ENCODE measurements at places on chromosomes 13 and 19. TPM values are rescaled to one million over a fixed set of nuclear protein-coding genes. Genes with fewer than 3 reads are reported as not detected.
A peak's percentile ranks its signal among the peaks of the same experiment; 100 is the strongest.

Gene IZUMO2
- total RNA-seq = not detected

Gene ADAMTS10
- 32.6 TPM for total RNA-seq

Gene PRKCG
- total RNA-seq = not detected

Gene AP3D1
- total RNA-seq = 128 TPM

Gene CLEC11A
- total RNA-seq = 16.2 TPM

Gene UBE2L5
- not detected for total RNA-seq

Gene CCDC169
- total RNA-seq = 1.6 TPM

Gene DIAPH3
- total RNA-seq = 14.7 TPM

Gene PSG3
- total RNA-seq = 0.29 TPM

Gene SMAD9
- total RNA-seq = 2.3 TPM

Gene KLK12
- total RNA-seq = not detected

Gene SCN1B
- 4.7 TPM for total RNA-seq

Gene CGB5
- not detected for total RNA-seq

Gene PCSK4
- 5.0 TPM for total RNA-seq

Gene OR4F17
- total RNA-seq = not detected

Gene OR10H1
- not detected for total RNA-seq

DNA sequence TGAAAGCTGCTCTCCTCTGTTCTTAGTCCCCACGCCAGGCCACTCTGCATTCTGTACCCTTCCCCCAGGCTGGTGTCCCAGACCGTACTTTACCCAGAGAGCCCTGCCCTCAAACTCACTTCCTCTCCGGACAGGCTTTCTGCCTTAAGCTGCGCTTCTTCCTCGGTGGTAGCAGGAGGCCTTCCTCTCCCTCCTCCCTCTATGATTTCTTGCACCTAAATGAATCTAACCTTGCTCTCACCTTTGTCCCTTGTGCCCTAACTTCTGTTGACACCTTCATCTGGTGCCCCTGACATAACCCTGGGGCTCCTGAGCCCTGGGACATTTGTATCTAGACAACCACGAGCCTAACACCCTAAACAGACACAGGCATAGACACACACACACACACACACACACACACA is 29.6 kb upstream of the CEACAM21 start:
- no peak for DNase-seq

- DNase-seq = no peak
Observed at GRCh38 chr19:17836530-17836929, 11.3 kb downstream of the JAK3 start.

DNA sequence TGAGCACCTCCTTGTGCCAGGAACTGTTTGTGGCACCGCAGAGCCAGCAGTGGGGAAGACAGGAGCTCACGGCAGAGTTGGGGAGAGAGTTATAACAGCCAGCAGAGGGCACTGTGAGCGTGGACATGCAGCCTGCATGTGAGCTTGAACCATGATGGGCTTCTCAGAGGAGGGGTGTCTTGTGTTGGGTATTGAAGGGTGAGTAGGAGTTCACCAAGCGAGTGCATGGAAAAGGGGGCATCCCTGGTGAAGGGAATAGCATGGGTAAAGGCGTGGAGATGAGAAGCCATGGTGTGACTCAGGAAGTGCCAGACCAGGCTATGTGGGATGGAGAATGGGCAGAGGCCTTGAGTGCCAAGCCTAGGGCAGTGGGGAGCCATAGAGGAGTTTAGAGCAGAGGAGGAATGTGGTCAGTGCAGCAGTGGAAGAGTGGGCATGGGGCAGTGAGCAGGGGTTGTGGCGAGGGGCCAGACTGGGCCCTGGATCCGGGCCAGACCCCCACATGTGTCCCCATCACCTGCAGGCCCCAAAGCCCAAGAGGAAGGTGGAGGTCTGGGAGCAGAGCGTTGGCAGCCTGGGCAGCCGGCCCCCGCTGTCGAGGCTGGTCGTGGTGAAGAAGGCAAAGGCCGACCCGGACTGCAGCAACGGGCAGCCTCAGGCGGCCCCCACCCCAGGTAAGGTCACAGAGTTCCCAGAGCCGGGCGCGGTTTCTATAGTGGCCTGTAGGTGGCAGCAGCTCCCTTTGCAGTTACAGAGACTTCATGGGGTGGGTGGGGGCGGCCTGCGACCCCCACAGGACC is 11.8 kb upstream of the SHD start:
- no peak for DNase-seq

DNA sequence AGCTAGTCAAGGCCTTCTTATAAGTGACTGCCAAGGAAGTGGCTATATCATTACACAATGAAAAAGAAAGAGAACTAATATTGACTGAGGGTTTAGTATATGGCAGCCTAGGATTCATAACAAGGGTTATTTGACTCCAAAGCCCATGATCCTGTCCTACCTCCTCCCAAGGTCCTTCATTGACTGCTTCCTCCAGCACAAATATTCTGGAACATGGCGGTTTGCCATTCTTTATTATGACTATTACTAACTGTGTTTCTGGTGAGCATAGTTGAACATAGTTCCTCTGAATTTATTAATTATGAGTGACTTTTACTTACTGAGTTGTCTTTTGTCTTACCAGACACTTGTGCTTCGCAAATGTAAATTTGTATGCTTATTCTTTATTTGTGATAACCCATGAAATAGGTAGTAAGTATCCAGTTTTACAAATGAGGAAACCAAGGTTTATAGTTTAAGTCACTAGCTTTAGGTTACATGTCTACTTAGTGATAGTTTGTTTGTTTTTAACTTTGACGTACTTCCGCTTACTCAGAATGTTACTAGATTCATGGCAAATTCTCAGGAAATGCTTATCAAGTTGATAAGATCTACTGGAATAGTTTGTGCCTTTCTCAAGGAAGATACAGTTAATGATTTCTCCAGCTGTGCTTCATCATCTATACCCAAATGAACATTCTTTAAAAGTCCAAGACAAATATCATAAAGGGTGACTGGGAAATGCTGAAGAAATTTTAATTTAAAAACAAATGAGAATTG is 15.5 kb upstream of the DCLK1 start:
- DNase-seq = peak; percentile 54

- no peak for DNase-seq
Observed at GRCh38 chr19:54431255-54431838, 16.1 kb downstream of the TTYH1 start.

DNA sequence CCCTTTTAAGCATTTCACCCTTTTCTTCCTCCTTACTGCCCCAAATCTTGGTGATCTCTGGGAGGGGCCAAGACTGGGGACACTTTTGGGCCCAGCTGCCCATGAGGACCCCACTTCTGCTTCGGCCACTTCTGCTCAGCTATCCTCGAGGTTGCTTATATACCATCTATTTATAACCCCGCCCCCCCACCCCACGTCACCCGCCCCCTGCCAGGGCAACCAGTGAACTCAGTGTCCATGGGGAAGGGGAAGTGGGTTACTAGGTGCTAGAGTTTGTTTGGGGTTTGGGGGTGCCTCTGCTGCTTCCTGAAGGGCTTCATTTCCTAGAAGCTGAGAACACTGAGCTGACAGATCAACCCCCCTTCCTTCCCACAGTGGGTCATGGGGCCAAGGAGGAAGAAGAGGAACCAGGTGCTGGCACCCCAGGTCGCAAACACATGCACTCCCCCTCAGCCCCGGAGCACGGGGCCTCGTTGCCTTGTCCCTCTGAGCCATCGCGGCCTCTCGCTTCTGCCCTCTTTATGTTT is 6.1 kb upstream of the ADGRE5 start:
- DNase-seq = no peak

- no peak for DNase-seq
Observed at GRCh38 chr13:90686442-90686841, 661.0 kb upstream of the MIR17HG start.

DNA sequence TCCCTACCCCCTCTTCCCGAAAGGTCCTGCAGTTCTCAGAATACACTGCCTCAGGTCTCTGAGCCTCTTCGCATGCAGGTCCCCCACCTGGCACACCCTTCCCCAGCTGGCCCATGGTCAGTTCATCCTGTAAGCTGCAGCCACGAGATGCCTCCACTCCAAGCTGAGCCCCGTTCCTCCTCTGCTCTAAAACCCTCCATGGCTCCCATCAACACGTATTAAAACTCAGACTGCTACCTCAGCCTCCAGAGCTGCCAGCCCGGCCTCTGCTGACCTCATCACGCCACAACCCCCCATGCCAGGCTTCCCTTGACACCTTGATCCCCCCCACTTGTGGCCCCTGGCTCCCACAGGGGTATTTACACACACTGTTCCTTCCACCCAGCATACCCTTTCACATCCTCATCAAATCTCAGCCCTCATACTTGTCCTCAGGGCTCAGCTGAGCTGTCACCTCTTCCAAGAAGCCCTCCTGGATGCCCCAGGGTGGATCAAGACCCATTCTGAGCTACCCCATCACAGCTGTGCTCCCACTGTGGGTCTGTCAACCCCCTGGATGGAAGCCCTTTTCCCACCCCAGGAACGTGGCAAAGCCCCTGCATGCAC is 48.9 kb downstream of the PTPRS start:
- DNase-seq = no peak

GRCh38 chr19:12783291-12783848 is 7.9 kb upstream of the JUNB start:
- no peak for DNase-seq

GRCh38 chr19:7238051-7238450 is 56.2 kb downstream of the INSR start:
- no peak for DNase-seq

GRCh38 chr13:112457081-112457480 is 80.9 kb downstream of the SPACA7 start:
- no peak for DNase-seq

- no peak for DNase-seq
Observed at GRCh38 chr19:14840206-14840605, 5.2 kb upstream of the OR7A5 start.

- DNase-seq = no peak
Observed at GRCh38 chr19:8571006-8571411, 6.2 kb downstream of the MYO1F start.

DNA sequence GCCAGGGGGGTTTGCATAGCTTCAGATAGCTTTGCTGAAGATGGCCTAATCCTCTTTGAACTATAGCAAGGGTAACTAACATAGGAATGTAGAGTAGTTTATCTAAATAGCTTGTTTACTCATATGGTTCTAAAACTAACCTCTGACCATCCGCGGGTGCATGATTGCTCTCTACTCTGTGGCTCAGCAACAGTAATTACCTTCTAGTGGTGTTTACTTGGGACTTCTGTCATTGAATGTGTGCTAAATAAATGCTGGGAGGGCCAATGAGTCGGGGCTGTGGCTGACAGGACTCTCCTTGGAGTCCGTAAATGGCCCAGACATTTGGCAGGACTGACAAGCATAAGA is 1461.9 kb downstream of the UQCRFS1 start:
- no peak for DNase-seq

DNA sequence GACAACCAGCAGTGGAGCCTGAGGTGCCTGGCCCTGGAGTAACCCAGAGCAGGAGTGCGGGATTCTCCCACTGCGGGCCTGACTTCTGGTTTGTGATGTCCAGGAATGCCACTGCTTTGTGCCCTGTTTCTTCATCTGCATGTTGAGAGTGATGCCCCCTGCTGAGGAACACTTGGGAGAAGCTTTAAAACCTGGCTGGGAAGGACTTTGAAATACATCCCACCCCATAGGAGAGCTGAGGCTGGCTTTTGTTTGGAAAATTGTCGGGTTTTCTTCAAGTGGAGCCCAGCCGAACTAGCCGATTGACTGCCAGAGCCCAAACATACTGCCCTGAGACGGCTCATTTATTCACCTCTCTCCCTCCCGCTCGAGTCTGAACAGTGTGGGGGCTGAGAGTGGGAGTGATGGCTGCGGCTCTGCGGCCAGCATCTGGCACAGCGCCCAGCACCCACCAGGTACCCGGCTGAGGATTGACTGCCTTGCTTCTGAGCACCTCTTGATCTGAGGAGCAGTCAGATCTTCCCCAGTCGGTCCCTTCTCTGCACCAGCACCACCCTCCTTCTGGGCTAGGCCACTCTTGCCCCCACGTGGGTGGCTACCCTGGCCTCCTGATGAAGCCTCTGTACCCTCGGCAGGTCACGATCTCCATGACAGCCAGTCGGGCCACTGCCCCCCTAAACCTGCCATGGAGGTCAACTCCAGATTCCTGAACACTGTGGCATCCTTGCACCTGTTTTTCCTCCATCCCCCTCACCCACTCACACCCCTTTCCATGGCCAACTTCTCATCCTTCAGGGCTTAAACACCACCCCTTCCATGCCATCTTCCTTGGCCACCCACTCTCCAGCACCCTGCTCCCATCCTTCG is 148.9 kb downstream of the SIPA1L3 start:
- DNase-seq = no peak

GRCh38 chr13:91056746-91057145 is 290.7 kb upstream of the MIR17HG start:
- no peak for DNase-seq

- peak; percentile 84 for DNase-seq
Observed at GRCh38 chr13:98484289-98485219, 92.4 kb downstream of the STK24 start.

DNA sequence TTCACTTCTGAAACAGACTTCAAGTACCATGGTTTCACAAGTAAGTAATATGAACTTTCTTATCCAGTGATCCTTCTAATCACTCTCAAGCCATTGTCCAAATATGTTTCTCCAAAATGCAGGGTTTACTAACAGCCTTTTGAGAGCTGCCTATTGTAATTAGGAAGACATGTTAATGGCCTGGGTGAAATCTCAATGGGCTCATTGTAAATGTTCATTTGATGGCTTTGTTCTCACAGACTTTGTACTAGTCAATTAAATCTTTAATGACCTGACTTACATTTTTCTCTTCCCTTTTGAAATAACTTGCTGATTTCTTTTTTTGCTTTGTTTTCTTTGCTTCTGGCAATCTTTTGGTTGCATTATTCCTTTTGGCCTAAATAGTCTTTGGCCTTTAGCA is 444.8 kb downstream of the LIG4 start:
- DNase-seq = no peak

- no peak for DNase-seq
Observed at GRCh38 chr19:30312582-30313352, 59.4 kb upstream of the ZNF536 start.

- DNase-seq = no peak
Observed at GRCh38 chr13:113422807-113423519, 30.3 kb downstream of the ADPRHL1 start.

DNA sequence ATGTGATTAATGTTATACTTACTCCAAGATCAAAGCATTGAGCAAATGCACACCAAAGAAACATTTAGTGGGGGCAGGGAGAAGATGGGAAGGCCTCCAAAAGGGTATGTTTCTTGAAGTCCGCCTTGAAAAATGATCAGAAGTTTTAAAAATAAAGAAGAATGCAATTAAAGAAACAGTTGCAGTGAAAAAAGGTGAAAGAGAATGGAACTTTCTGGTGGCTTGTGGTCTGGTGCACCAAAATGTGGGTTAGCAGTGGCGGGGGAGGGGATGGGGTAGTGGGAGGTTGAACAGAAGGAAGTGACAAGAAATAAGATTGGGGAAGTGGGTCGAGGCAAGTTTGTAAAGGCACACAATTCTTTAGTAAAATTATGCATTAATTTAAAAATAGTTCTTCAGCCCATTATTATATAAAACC is 2.5 kb downstream of the LCP1 start:
- no peak for DNase-seq

DNA sequence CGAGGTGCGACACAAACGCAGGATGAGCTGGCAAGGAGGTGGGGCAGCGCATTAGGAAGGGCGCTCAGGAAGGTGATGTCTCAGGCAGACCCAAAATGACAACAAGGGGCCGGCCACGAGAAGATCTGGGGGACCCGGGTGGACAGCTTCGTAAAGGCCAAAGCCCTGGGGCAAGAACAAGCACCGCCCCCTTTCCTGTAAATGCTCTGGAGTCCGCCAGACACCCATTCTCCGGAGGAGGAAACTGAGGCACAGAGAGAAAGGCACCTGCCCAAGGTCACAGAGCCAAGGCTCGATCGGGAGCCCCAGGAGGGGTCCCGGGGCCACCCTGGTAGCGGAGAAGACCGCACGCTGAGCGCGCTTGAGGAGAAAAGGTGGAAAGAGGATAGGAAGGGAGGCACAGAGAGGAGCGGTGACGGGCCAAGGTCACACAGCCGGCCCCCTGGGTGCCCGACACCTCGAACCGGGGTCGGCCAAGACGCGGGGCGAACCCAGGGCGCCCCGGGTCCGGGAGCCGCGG is 571 bp downstream of the SAFB2 start:
- no peak for DNase-seq
